ENCODE measurements at places on chromosomes 12 and 14.

DNA sequence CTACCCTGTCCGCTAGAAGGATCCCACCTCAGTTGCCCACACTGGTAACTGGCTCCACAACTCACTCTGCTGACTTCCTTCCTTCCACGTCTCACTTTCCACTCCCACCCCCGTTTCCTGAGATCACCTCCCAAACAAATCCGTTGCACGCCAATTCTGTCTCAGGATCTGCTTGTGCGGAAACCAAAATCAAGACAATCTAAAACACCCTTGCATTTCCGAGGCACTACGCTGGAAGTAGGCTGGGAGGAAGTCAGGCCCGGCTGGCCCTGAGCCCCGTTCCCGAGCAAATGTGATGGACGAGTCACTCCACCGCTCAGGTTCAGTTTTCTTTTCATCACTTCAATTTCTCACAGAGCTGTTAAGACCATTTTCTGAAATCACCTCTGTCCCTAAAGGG lies 23.1 kb downstream of the ABCB9 start:
- DNase-seq = no peak

DNA sequence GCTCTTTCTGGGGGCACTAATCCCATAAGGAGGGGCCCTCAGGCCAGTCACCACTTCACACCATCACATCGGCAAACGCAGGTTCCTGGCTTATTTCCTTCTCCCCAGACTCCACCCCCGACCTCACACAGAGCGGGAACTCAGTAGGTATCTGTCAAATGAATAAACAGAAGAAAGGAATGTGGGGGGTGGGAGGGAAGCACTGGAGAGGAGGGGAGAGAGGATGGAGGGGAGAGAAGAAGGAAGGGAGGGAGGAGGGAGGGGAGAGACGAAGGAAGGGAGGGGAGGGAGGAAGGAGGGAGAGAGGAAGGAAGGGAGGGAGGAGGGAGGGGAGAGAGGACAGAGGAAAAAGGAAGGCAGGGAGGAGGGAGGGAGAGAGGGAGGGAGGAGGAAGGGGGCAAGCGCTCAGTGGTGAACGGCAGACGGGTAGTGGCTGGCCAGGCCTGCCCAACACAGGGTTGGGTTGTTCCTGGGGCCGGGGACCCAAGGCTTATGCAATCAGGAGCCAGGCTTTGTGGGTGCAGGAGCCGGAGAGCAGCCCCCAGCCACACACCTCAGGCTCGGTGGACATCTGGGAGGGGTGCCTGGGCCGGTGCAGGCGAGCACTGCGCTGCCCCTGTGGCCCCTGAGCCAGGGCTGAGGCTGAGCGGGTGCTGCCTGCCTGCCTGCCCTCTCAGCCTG lies 52.6 kb upstream of the FBRSL1 start:
- peak; percentile 62 for DNase-seq

GRCh38 chr14:65042731-65043372 lies 56.2 kb downstream of the FNTB start:
- DNase-seq = peak; percentile 95

DNA sequence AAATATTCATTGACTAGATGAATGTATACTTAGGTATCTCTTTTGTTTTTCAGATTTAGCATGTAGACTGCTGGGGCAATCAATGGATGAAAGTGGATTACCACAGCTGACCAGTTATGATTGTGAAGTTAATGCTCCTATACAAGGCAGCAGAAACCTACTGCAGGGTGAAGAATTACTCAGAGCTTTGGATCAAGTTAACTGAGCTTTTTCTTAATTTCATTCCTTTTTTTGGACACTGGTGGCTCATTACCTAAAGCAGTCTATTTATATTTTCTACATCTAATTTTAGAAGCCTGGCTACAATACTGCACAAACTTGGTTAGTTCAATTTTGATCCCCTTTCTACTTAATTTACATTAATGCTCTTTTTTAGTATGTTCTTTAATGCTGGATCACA lies 15.3 kb upstream of the SNAPC1 start:
- DNase-seq = no peak

GRCh38 chr12:75120311-75120711 lies 89.3 kb downstream of the KCNC2 start:
- DNase-seq = no peak

- DNase-seq = no peak
Observed at GRCh38 chr14:20755037-20755436, 9.3 kb downstream of the EDDM3A start.

DNA sequence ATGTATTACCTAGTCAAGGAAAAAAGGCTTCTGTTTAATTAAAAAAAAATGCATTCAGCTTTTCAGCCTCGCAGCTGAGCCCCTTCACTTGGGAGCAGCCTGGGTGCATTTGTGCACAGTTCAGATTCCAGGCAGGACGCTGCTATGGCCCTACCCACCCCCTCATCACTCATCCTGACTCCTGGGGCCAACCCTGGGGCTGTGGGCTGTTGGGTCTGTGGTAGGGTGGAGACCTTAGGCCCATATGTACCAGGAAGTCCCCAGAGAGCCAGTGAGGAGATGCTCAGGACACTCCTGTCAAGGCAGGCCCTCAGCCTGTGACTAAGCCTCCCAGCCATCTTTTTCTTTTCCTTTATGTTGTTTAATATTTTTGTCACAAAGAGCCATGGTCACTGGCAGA lies 9.3 kb upstream of the CDCA4 start:
- no peak for DNase-seq

DNA sequence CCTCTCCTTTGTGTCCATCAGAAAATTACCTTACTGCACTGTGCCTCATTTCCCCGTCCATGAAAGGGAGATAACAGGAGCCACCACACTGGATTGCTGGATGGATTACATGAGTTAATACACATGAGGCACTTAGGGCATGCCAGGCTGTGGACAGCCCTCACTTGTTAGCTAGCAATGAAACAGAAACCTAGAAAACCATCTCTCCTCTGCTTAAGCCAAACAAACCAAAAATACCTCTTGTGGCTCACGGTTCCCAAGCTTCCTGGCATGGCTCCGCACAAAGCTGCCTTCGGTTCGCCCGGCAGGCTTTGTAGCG lies 660 bp upstream of the HCFC2 start:
- DNase-seq = no peak

DNA sequence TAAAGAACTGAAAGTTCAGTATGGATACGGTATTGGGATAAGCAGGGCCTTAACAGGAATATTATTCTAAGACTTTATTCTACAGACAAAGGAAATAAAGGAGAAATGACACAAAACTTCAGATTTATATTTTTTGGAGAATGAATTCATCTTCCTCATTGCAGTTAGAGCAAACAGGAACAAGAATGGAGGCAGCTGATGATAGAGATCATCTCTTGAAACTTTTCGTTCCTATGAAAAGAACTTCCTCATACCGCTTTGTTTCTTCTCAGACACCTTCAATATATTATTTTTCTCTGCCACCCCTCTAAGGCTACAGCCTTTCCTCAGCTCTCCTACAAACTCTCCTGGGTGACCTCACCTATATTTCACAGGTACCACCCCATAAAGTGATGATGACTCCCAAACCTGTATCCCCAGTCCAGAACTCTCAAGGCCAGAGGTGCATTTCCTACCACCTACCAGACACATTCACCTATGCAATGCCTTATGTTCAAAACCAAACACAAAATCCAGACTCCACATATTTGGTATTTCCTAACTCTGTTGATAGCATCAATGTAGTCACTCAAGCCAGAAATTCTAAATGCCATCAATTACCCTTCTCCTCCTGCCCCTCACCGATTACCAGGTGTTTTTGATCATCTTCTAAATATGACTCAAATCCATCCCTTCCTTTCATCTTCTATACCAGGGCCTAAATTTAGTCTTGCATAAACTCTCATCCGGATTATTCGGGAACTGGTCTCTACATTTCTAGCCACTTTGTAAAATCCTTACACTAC lies 7.4 kb downstream of the MAP4K5 start:
- DNase-seq = peak; percentile 17

GRCh38 chr14:101019990-101020710 lies 116.6 kb upstream of the RTL1 start:
- no peak for DNase-seq

DNA sequence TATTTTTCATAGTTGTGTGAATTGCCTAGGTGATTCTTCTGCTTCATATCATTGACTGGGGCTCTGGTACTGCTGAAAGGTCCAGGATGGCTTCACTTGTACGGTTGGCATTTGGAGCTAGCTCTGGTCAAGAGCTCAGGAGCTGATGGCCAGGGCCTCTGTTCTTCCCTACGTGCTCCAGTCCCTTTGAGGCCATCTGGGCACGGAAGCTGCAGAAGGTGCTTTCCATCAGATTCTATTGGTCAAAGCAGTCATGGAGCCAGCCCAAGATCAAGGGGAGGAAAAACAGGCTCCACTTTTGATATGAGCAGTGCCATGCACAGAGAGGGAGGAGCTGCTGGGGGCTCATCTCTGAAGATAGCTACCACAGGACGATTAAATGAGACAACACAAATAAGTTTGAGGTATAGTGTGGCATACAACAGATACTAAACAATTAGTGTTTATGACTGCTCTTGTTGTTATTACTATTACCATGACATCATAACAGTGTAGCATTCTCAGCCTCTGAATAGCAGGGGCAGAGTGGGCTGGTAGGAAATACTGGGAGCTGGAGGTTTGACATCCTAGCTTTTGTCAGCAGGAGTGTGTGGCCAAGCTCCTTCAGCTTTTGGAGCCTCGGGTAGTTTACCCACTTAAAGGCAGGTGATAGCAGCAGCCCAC lies 10.4 kb downstream of the KRT83 start:
- no peak for DNase-seq

DNA sequence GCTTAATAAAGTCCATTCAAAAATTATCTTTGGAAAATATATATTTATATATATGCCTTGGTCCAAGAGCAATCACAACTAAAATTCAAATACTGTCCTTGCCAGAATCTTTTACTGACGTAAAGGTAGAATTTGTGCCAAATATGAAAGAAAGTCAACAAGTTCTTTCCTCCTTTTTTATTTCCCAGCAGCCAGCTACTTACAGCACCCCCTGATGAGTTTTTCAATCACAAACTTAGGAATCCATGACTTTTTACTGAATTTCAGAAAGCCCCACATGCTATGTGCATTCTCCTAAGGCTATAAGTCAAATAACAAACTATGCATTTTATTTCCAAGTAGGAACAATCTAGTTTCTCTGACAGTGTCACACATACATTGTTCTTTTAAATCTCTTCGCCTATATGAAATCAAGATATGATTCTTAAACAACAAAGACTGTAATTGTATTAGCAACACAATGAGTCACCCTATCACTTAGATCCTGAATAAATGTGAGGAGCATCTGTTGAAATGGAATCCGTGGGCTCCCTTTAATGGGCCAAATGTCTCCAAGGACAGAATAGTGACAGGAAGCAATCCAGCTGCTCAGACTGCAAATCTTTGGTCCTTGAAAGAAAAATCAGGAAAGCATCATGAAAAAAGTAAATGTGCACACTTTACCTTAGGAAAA lies 271.4 kb downstream of the DUSP6 start:
- no peak for DNase-seq

GRCh38 chr14:49598485-49599300 lies at the start of gene LRR1:
LRR1 (plus strand) TSS chr14:49598940; CDS start chr14:49599021, 81 bp downstream.
- DNase-seq = peak; percentile 91

- no peak for DNase-seq
Observed at GRCh38 chr14:77638771-77639171, 22.3 kb upstream of the SPTLC2 start.

GRCh38 chr14:30443368-30444007 lies 115.5 kb upstream of the G2E3 start:
- DNase-seq = peak; percentile 36

GRCh38 chr14:70955543-70956480 lies 48.6 kb downstream of the PCNX1 start:
- DNase-seq = peak; percentile 68

DNA sequence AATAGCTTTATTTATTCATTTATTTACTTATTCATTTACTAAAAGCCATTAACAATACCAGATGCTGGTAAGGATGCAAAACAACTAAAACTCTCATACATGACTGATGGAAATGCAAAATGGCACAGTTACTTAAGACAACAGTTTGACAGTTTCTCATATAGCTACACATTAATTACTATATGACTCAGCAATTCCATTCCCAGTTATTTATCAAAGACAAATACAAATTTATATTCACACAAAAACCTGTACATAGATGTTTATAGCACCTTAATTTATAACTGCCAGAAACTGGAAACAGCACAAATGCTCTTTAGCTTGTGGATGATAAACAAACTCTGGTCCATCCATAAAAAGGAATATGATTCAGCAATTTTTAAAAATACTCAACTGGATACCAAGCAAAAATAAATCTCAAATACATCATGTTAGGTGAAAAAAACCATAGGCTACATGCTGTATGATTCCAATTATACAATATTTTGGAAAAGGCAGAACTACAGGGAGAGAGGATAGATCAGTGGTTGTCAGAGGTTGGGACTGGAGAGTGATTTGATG lies 37.9 kb upstream of the ST8SIA1 start:
- DNase-seq = no peak

DNA sequence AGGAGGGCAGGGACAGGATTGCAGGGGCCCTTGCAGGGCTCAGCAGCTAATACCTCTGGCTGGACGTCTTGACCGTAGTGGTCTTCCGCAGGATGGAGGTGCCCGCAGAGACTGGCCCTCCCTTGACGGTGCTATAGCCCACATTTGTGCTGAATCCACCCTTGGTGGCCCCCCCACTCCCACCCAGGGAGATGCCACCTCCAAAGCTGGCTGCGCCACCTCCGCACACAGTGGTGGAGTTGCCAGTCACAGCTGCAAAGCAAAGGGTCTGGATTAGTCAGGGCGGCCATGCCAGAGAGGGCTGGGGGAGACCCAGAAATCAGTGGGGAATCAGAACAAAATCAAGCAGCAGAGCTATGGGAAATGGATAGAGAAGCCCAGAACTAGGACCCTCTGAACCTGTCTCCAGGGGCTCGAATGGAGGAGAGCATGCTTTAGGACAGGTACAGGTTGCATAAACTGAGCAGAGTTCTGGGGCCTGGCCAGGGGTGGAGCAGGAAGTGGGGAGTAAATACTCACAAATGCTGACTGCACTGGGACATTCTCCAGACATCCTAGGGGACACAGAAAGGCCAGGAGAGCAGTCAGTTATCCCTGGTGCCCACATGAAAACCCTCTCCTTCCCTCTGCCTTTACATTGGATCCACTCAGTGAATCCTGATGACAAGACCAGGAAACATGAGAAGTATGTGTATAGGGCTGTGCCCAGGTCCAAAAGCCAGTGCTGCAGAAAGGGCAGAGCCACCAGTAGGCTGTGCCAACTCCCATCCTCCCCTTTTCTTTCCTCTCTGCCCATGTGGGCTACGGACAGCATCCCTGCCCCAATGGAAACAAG lies 8.1 kb upstream of the KRT4 start:
- no peak for DNase-seq

DNA sequence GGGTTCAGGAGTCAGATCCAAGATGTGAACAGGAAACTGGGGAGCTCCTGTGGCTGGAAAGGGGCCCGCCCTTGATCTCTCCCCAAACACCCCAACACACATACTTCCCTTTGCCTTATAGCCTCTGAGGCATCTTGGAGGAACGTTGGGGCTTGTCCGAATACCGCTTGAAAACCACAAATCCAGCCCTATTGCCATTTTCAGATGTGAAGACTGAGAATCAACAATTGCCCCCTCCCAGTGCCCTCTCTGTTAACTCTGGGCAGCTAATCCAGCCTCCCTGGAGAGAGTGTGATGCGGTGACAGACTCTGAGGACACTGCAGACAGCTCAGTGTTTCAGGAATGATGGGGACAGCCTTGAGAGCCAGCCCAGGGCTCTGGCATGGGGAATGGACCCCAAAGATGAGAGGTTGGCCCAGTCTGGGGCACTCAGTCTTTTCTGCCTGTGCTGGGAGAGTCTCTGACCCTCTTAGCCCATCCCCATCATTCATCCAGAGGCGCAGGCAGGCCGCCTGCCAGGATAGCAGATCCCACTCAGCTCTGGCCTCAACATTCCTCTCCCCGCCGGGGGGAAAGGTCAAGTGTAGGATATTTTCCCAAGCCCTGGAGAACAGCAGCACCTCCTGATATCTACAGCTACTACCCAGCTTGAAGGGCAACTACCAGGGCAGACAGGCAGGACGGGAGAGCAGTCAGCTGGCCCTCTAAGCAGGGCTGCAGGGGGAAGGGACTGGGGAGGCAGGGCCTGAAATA lies 24.6 kb upstream of the LTBP2 start:
- no peak for DNase-seq

Measured in NB4 (cell line).